ENCODE measurements at places on chromosomes 2 and 18.

DNA sequence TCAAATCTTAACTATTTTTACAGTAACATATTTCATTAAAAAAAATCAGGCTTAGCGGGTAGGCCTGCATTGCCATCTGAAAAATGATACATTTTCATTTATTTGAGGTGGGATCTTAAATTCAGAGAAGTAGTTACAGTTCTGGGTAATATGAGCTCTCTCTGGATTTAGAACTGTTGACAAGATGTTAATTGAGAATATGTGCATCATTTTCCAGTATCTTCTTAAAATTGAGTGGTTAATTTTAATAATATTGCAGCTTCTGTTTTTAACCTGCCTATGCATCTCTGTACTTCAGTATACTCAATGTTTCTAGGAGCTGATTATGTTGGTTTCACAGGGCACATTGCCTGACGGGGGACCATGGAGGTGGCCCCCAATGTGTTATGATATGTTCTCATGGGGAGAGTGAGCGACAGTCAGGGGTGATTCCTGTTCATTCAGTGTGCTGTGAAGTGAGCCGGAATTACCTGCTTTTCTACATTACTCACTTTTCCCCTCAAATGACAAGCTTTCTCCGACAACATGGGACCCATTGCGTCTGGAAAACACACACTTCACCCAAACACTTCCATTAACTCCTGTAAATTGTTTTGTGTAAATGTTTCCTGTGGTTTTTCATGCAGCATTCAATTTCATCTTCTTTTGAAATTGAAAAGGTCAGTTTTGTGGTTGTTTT lies 406.2 kb downstream of the MTX2 start:
- DNase-seq, result no peak

- DNase-seq, result no peak
Measured at GRCh38 chr2:77469106-77469505, 53.1 kb downstream of the LRRTM4 start.

DNA sequence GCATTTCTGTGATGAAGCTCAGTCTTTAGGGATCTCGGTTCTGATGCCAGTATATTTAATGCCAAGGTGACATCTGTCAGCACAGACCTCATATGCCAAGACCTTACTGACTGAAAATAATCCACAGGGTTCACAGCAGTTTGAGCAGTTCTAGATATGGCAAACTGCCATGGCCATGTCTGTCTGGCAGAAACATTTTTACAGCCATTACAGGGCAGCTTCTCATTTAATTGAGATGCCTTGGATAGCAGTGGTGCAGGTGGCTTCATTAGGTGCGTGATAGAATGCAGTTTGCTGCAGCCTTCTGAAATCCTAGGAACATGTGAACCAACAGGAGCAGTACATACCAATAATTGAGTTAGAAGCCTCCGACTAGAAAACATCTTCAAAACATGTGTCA lies 510.6 kb downstream of the XIRP2 start:
- peak; percentile 3 for DNase-seq

DNA sequence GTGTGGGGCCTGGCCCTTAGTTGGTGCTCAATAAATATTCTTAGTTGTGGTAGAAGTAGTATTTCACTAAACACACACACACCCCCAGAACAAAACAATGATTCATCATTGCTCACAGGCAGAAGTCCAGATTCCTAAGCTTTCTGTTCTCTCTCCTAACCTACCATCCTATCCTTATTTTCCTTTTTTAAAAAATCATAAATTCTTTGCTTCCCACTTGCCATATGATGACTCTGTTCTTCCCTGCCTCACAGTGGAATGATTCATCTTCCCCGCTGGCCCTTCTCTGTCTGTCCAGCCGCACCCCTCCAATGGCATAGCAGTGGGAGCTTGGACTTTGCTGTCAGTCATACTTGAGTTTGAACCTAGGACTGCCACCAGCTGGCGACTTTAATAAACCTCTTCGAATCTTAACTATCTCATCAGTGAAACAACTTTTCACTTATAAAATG lies 5.2 kb downstream of the EML6 start:
- no peak for DNase-seq

- DNase-seq, result no peak
Measured at GRCh38 chr2:100632759-100633158, 70.0 kb downstream of the PDCL3 start.

DNA sequence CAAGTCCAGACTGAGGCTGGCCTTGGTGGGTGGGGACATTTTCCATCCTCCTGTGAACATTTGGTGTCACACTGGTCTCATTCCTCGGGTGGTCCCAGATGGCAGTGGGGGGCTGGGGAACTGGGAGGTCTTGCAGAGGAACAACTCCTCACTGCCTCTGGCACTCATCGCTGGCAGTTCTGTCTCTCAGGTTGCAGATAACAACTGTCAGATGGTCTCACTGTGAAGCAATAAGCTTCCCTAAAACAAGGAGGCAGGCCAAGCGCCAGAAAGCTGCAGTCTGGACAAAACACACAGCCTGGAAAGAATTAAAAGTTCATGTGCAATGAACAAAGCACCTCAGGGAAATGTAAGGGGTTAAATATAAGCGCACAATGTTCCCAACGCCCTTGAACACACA lies 78.1 kb downstream of the IRS1 start:
- peak; percentile 48 for DNase-seq

DNA sequence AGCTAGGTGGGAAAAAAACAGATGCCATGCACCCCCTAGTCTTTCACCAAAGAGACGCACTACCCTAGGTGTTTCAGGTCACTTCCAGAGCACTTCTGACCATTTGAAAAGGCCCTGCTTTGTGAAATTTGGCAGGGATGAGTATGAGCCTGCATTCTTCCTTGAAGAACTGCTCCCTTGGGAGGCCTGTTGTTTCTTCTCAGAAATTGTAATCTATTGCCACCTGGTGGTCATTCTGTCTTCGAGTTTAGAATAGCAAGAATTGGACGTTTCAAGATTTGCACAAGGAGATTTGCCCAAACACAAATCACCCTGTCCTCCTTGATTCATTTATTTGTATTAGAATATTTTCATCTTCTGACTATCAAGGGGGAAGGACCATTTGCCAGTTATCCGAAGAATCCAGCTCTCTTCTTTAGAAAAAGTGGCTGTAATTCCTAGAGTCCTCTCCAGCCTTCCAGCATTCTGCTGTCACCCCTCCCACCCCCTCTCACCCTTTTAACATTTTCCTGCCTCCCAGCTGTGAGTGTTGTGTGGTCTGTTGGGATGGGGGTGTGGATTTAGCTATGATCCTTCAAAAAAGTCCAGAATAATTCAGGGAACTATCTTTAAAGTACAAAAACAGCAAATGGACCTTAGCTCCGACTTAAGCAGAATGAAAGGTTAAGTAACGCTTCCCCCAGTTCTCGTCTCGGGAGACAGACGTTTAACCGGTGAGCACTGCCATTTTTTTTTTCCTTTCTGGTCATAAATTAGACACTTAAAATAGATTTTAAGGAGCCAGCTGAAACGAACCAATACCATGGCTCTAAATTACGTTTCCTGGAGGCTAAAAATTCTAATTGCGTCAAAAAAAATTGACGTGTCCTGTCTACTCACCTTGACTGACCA lies 3.7 kb upstream of the GAD1 start:
- peak; percentile 62 for DNase-seq

DNA sequence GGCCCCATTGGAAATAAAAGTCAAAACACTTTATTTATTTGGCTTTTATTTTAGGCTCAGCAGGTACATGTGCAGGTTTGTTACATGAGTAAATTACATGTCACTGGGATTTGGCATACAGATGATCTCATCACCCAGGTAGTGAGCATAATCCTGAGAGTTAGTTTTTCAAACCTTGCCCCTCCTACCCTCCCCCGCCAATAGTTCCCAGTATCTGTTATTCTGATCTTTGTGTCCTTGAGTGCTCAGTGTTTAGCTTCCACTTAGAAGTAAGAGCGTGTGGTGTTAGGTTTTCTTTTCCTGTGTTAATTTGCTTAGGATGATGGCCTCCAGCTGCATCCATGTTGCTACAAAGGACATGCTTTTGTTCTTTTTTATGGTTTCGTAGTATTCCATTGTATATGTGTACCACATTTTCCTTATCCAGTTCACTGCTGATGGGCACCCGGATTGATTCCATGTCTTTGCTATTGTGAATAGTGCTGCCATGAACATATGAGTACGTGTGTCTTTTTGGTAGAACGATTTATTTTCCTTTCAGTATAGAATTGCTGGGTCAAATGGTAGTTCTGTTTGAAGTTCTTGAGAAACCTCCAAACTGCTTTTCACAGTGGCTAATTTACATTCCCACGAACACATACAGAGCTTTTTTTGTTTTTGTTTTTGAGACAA lies 47.9 kb downstream of the ARMC9 start:
- DNase-seq, result no peak

DNA sequence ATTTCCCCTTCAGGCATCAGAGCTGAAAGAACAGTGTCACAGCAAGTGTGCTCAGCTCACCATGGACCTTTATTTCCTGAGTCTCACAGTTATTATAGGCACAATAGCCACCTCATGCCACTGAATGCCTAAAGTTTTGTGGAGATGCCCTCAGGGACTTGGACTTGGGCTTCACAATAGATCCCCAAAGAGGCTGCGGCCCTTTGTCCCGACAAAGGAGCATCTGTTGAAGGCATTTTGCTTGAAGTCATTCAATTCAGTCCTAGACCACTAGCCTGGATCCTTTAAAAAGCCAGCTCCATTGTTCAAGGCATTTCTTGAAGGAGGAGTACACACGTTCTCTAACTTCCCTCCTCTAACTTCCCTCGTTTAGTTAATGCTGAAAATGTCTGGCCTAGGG lies 125.4 kb downstream of the DCC start:
- DNase-seq, result no peak

GRCh38 chr2:10658914-10659257 lies 30.9 kb downstream of the NOL10 start:
- DNase-seq, result no peak

GRCh38 chr2:16561676-16562075 lies 104.0 kb downstream of the CYRIA start:
- no peak for DNase-seq

GRCh38 chr2:162706770-162707169 lies 131.8 kb downstream of the KCNH7 start:
- no peak for DNase-seq

DNA sequence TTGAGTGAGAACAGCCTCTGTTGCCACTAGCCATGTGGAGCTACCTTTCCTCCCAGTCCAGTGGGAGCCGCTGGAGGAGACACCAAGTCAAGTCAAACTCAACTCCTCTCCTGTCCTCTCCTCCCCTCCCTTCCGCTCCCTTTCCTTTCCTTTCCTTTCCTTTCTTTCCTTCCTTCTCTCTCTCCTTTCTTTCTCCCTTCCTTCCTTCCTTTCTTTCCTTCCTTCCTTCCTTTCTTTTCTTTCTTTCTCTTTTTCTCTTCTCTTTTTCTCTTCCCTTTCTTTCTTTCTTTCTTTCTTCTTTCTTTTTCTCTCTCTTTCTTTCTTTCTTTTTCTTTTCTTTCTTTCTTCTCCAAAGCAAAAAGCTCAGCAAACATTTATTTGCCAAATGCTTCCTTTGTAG lies 44.5 kb downstream of the THNSL2 start:
- no peak for DNase-seq

- DNase-seq, result peak; percentile 51
Measured at GRCh38 chr18:48072428-48073204, 142.2 kb upstream of the SMAD2 start.

- DNase-seq, result peak; percentile 46
Measured at GRCh38 chr2:11406958-11407381, 59.0 kb downstream of the E2F6 start.

GRCh38 chr2:58097025-58097424 lies 50.4 kb downstream of the VRK2 start:
- no peak for DNase-seq

DNA sequence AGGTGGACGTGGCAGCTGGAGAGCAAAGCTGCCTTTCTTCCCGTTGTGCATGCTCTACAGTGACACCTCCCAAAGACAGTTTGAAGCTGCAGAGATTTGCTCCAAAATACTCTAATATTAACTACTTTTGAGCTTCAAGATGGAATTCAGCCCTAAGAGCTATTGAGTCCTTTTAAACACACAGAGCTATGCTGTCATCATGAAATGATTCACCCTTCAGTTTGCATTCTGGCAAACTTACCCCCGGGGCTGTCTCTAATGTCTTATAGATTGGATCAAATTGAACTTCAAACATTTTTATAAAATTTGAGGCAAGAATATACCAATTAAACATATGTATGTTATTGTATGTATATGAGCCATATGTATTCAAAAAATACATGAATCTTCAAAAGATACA lies 110.7 kb upstream of the EFEMP1 start:
- DNase-seq, result no peak

DNA sequence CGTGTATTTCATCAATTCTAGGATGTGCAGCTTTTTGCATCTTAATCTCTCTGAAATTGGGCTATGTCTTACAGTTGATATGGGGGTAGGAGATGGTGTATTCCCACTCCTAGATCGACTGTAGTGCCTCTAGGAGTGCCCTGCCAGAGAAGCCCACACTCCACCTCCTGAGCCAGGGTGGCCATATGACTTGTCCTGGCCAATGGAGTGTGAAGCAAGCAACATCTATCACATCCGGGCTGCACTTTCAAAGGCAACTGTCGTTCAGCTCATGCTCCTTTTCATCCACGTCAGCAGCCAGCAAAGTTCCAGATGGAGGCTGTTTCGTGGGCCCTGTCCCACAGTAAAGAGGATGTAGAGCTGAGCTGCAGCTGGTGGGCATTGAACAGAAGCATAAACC lies 149.4 kb upstream of the SLC1A4 start:
- DNase-seq, result no peak

DNA sequence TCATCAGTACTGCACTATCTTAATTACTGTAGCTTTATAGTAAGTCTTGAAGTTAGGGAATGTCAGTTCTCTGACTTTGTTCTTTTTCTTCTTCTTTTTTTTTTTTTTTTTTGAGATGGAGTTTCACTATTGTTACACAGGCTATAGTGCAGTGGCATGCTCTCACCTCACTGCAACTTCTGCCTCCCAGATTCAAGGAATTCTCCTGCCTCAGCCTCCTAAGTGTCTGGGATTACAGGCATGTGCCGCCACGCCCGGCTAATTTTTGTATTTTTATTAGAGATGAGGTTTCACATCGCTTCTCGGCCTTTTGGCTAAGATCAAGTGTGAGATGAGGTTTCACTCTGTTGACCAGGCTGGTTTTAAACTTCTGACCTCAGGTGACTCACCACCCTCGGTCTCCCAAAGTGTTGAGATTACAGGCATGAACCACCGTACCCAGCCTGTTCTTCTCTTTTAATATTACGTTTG lies 41.9 kb upstream of the TANC1 start:
- no peak for DNase-seq

DNA sequence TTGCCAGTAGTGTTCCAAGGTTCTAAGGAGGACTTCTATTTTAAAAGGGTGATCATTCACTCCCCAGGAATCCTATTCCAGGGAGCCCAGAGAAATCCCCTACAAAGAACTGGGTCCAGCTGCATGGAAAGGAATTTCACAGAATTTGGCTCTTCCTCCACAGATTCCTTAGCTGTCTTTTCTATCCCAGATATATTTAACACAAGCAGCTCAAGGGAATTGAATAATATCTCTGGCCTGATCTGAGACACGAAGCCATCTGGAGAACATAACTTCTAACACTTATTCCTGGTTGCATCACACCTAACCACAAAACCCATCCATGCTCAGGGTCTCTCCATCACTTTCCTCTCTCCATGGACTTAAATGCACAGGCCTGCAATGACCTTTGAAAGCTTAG lies 306.7 kb upstream of the ACVR2A start:
- no peak for DNase-seq

GRCh38 chr2:120774557-120775160 lies 39.0 kb downstream of the GLI2 start:
- DNase-seq, result no peak
